ENCODE measurements at places on chromosomes 4 and X.

DNA sequence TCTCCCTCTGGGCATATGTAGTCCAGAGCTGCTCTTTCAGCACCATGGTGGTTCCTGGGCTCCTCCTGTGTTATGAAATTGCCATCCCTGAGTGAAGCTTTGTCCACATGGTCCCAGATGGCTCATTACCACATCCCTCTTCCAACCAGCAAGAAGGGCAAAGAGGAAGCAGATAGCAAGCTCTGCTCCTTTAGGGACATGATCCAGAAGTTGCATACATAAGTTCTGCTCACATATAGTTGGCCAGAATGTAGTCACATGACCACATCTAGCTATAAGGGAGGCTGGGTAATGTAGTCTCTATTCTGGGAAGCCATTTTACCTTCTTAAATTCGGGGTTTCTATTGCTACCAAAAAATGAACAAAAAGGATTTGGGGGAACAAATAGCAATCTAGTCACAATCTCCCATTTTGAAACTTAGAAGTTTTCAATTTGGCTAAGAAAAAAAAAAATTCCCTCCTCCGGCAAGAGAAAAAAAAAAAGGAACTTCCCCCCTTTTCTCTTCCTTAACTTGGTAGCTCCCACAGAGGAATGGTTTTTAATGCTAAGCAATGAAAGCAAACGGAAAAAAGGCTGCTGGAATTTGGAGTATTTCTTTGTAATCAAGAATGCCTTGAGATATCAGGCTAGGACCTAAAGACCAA is 88.2 kb upstream of the USP9X start:
- DNase-seq: peak; percentile 29

GRCh38 chr4:61406677-61407076 is 206.6 kb downstream of the ADGRL3 start:
- no peak for DNase-seq

DNA sequence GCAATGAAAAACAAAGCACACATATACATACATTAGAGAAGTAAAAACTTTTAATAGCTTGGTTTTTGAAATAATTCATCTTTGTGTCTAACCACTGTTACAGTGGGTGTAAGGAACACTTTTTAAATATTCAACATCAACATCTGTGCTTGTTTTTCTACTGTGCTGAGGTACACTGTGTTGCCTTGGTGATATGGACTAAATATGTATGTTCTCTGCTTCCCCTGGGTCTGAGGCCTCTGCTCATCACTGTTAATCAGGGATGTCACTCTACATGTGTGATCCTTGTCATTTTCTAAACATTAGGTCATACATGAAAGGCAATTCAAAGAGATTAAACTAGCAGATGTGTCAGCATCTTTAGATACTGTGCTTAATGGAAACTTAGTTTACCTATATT is 10.9 kb downstream of the MCTS1 start:
- no peak for DNase-seq

- no peak for DNase-seq
These were observed 229.8 kb upstream of the SFRP2 start for GRCh38 chr4:154018659-154019058.

DNA sequence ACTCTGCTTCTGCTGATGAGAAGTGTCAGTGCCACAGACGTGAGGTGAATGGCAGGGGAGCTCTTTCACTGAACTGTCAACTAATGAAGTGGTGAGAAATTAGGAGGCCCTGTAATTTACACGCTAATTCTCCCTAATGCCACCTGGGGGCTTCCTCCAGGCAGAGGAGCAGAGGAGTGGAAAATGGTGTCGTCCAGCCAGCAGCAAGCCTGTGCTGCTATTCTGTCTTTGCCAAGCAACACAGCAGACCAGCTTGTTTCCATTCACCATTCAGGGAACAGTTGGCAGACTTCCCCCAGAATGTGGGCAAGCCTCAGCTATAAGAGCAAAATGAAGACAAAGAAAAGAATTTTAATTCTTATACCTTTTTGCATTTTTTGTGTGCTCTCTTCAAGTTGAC is 245.2 kb upstream of the TET2 start:
- DNase-seq: no peak
